ENCODE measurements at places on chromosomes 2 and 18. TPM values are rescaled to one million over a fixed set of nuclear protein-coding genes. Genes with fewer than 3 reads are reported as not detected.
A peak's percentile ranks its signal among the peaks of the same experiment; 100 is the strongest.

DNA sequence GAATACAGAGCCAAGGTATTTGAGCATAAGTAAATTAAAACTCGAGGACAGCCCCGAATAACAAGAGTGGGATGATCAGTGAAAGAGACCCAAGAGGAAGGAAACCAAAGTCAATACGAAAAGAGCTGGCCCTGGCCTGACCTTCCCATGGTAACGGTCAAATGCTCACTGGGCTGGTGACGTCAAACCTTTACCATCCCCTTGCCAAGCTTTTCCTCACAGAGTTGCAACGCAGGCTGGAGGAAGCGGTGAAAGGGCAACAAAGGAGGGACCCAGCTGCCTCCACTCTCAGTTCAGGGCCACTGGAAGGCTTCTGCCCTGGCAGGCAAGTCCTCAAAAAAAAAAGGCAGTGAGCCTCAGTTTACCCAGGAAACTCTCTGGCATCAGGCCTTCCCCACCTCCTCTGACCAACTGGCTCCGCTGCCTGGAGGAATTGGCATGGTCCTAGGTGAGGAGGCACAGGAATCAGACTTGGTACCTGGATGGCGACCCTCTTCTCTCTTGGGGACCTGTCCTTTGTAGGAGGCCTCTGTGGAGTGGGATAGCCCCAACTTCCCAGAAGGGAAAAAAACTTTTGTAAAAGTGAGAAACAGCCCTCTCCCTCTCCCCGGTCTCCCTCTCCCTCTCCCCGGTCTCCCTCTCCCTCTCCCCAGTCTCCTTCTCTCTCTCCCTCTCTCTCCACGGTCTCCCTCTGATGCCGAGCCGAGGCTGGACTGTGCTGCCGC, 212.4 kb downstream of the ANAPC1 start:
- DNase-seq, result no peak

DNA sequence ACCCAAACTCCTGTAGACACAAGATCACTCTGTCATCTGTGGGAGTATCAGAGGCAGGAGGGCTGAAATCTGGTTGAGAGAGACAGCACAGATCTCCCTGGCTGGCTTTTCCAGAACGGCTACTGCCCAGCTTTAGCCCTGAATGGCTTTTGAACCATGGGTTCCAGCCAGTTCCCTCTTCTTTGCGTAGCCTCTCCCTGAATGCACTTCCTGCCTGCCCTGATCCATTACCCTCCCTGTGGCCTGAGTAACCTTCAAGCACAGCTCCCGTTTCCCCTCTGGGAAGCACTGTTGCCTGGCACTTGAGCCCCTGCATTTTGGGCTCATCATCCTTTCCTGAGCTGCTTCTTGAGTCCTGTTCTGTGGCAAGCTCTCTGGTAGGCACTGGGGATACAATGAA, 68.8 kb downstream of the ASAP2 start:
- no peak for DNase-seq

GRCh38 chr2:18643326-18644114, 54.2 kb upstream of the NT5C1B start:
- no peak for DNase-seq

DNA sequence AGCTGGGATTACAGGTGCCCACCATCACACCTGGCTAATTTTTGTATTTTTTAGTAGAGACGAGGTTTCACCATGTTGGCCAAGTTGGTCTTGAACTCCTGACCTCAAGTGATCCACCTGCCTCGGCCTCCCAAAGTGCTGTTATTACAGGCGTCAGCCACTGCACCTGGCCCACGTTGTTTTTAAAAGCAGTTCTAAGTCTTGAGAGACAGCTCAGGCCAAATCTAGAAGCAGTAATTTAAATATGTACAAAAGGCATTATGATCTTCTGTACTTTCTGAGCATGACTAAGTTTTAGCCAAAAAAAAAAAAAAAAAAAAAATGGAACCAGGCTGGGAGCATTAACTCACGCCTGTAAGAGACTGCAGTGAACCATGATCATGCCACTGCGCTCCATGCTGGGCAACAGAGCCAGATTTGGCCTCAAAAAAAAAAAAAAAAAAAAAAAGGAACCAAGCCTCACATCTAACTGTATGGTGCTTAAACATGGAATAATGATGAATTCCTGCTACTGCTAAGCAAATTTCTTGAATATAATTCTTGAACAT, 4.0 kb downstream of the ABHD3 start:
- DNase-seq, result no peak

DNA sequence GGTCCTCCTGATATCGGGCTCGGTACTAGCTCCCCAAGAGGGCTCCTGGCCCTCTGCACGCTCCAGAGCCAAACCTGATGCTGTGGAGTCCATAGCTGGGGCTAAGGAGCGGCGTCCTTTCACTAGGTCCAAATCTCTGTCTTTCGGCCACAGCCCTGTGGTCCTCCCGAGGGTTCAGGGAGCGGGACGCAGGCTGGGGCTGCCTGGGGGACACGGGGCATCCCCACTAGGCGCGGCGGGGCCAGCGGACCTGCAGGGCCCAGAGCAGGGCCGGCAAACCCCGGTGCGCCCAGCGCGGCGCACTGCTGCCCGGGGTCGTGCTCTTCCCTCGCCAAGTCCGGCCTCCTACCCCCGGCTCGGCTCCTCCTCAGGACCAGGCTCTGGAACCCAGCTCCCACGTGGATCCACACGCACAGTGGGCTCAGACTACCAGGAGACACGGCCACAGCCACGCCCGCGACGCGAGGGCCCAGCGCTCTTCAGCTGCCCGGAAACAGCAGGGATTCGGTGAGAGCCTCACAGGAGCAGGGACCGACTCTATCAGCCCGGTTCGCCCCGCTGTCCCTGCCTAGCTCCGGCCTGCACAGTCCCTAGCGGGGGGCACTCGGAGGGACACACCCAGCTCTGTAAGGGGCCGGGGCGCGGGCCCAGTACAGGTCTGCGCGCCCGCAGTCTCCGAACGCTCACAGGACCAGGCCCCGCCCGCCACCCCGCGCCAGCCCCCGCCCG, 593 bp downstream of the ZNF514 start:
- peak; percentile 42 for DNase-seq

DNA sequence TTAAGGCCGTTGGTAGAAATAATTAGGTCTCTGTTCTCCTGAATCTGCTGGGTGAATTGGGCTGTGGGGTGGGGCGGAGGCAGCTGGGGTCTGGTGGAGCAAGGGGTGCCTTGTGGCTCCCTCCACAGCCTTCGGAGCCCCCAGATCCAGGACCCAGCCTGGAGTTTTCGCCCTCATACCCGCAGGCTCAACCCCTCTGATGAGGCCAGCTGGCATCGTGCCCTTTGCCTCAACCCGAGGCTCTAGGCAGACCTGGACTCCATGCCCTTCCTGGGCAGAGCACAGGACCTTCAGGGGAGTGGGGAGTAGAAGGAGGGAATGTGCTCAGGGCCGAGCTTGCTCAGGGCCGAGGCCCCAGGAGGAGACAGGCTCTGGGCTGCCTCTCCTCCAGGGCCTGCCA, 50.3 kb upstream of the SMAD7 start:
- DNase-seq, result no peak

DNA sequence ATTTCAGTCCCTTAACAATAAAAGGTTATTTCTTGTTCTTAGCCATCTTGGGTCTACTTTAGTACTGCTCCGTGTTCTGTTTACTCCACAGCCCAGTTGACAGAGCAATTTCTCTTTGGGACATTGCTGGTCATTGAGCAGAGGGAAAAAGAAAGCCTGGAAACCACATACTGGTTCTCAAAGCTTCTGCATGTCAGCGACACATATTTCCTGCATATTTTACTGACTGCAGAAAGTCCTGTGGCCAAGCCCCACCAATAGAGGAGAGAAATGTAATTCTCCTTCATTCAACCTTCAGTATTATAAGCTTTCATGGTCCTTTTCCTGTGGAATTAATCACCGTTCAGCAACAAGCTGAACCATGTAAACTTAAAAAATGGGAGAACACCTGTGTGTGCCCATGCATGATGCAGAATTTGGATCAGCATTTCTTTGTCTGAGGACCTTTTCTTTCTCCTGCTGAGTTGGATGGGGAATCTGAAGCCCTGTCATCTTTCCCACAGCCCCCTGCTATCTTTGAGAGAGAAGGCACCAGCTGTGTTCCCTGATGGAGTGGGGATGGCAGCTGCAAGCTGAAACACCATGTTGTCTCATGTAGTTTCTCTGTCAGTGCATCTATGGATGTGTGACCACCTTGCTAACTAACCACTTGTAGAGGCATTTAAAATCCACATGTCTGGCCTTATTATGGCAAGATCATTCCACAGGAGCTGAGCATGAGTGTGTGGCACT, 431.6 kb downstream of the MEIS1 start:
- no peak for DNase-seq

DNA sequence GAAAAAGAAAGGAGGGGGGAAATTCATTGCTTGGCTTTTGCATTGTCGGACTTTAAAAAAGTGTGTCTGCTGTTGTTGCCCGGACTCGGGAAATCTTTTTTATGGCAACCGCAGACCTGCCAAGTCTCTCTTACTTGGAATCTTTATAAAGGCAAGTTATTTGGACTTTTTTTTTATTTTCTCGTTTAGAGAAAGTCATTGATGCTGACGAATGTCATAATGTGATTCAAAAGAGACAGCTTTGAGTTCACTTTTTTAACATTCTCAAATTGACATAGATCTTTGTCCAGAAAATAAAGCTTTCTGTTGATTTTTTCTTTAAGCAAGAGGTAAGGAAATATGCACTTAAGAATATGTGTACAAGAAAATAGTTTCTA, 651 bp upstream of the ZNF521 start:
- DNase-seq, result no peak

Gene KIAA1328
- 5.8 TPM for total RNA-seq

GRCh38 chr2:47014564-47015051, 99.0 kb upstream of the MCFD2 start:
- DNase-seq, result no peak

DNA sequence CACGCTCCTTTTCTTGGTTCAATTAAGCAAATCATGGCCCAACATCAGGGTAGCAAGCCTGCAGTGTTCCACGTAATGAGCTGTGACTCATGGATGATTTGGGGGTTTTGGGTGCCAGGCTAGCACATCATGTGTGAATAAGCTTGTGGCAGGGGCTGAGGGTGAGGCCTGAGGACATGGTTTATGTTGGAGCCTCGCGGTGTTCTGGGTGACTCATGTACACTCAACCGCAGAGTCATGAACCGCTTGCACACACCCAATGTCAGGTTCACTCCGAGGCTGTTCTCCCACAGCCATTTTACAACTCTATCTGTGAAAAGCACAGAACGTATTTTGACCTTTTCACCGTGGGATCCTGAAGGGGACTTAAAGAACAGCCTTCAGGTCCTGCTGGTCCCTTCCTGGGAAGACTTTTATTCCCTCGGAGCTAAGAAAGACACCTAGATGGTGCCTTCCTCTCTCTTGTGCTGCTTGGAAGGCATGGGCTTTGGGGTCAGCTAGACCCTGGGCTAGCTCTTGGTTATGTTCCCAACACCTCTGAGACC, 139.9 kb upstream of the ZEB2 start:
- DNase-seq, result no peak

- DNase-seq, result no peak
Observed at GRCh38 chr18:13488281-13488929, 238.0 kb downstream of the FAM210A start.

- DNase-seq, result peak; percentile 71
Observed at GRCh38 chr2:228180181-228181097, 1.0 kb downstream of the SPHKAP start.

Gene SLC23A3
- 1.2 TPM for total RNA-seq

Data from H9 (cell line).